Stimulated activated CD4-positive, alpha-beta T cell treated with anti-CD3 and anti-CD28 coated beads, TNF-alpha, amount 100 ng/mL, for 1 hour (primary cell): ENCODE measurements at places on chromosomes 2 and 18.

DNA sequence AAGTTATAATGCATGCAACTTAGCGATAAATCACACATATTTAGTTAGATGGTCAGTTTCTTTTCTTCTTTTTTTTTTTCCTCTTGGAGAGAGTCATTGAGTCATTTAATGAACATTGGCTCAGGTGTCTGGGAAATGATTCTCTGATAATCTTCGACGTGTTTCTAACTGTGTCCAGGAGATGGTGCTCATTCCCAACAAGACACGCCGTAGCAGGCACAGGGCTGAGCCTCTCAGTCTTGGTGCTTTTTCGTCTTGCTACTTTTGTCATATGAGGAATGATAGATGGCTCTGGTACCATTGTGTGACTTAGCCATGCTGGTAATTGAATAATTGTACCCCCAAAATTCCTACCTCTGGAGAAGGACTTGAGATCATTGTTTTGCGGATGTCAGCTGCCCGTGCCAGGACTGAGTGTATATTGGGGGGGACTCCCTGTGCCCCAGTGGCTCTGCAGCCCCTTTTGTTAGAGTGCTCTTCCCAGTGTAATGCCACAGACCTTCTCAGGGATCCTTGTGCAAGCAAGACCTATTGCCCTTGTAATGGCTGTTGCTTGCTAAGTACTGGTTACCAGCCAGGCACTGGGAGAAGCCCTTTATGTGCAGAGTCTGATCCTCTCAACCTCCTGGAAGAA lies 107.6 kb upstream of the CYRIA start:
- no peak for DNase-seq

GRCh38 chr2:241935314-241935713 lies 65.8 kb downstream of the RTP5 start:
- no peak for DNase-seq

DNA sequence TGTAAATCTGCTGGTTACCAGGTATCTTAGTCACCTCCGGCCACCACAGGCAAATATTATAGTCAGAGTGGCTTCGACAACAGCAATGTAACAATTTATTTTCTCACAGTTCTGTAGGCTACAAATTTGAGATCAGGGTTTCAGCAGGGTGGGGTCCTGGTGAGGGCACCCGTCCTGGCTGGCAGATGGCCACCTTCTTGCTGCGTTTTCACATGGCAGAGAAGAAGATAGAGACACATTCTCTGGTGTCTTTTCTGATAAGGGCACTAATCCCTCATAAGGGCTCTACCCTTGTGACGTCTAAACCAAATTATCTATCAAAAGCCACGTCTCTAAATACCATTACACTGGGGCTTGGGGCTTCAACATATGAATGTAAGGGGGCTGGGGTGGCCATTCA lies 843.2 kb upstream of the FANCL start:
- DNase-seq = no peak

DNA sequence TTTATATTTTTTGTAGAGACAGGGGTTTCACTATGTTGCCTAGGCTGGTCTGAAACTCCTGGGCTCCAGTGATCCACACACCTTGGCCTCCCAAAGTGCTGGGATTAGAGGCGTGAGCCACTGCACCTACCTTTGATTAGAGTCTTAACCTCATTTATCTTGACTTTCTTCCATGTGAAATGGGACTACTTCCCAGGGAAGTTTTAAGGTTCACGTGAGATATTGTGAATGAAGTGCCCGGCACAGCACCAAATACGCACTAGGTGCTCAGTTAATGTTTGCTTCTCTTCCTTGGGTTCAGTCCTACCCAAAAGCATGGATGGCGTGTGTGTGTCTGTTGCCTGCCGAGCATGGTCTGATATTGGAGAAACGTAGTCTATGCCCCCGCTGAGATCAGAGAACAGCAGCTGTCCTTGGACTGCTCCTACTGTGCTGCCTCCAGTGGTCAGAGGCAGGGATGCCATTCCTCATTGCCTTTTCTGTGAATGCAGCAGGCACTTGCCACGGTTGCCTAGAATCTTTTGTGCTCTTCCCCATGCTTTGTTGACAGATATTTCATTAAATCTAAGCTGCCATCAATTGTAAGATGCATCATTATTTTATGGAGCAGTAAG lies 12.3 kb upstream of the TFCP2L1 start:
- no peak for DNase-seq
